ENCODE measurements at places on chromosomes 2 and 18.
A peak's percentile ranks its signal among the peaks of the same experiment; 100 is the strongest.

DNA sequence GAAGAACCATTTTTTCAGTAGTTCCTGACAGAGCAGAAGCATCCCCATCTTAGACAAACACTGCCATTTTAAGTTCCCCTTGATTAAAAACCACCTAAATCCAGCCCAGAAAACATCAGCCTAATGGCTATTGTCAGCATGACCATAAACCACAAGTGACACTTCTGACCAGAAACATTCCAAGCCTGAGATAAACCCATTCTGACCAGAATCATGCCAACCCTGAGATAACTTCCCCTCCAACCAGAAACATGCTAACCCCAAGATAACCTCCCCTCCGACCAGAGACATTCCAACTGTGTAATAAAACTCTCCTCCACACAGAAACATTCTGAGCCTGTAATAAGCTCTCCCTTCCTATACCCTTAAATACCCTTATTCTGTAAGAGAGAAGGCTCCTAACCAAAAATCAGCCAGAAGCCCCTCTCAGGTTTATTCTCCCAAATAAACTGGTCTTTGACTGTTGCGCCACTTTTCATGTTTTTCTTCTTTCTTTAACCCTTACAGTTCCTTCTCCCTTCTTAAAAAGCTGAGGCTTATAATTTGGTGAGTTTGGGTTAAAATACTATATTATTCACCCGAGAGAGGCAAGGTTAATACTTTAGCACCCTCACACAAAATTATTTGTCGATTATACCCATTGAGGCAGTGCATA lies 149.7 kb downstream of the HNMT start:
- no peak overlapping the region for H3K27ac ChIP-seq
- H3K4me3 ChIP-seq, result no peak overlapping the region
- H3K4me1 ChIP-seq, result no peaks in the 10 kb centered on the region
- H3K27me3 ChIP-seq, result no peaks in the 10 kb centered on the region
- H3K36me3 ChIP-seq, result no peaks in the 10 kb centered on the region
- DNase-seq, result no peak

DNA sequence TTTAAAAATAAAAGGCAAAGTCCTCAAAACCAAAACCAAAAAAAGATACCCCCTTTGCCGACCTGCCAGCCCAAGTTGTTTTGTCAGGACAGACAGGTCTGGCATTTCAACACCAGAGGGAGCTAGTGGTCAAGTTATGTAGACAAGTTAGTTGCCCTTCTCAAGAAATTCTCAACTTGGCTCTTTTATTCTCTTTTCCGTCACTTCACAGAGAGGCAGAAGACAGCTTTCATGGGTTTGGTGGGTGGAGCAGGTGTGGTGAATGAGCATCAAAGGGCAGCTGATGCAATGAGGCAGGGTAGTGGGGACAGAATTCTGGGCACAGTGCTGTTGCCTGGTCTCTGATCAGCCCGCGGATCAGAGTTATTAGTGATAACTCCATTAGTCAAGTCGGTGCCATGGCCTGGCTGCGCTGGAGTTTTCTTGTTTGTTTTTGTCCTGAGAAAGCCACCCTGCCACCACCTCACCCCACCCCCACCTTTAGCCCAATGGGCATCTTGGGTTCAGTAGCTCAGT lies 303.7 kb upstream of the EPAS1 start:
- H3K36me3 ChIP-seq, result no peaks in the 10 kb centered on the region
- H3K27me3 ChIP-seq, result no peaks in the 10 kb centered on the region
- H3K4me1 ChIP-seq, result peaks cover 20% of the 10 kb centered on the region
- H3K27ac ChIP-seq, result peak overlapping the region; percentile 70
- no peak overlapping the region for H3K4me3 ChIP-seq

DNA sequence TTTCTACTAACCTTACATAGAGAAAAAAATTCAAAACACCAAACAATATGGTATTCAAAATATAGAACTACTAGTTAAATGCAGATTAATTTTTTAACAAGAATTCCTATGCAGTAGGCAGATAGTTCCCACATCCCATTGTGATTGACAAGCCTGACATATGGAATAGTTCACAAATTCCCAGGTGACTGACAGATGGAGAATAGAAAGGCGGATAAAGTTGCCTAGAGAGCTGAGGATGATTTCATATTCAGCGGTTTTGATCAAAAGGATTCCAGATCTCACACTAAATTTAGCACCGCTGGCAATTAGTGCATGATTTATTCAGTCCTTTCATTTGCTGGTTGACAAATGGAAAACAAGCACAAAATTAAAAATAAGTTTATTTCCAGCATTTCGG lies 733.7 kb upstream of the POU3F3 start:
- H3K27ac ChIP-seq, result no peak overlapping the region
- H3K27me3 ChIP-seq, result no peaks in the 10 kb centered on the region
- DNase-seq, result no peak
- no peaks in the 10 kb centered on the region for H3K36me3 ChIP-seq

DNA sequence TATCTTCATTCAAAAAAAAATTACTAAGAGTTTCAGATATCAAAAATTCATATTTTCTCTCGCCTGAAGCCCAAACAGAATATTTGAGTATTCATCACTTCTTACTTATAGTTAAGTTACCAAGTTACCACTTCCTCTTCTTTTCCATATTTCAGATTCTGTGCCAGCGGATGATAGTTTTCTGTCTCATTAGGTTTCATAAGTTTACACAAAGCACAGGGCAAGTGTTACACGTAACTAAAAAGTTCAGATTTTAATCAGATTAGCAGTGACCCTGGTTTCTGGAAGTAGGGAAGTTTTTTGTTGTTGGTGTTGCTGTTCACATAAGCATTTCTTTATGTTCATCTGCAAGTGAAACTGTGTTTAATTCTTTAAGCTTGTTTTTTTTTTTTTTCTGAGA lies 10.2 kb downstream of the AFTPH start:
- no peak for DNase-seq
- H3K27me3 ChIP-seq, result no peaks in the 10 kb centered on the region
- H3K36me3 ChIP-seq, result no peaks in the 10 kb centered on the region
- no peak overlapping the region for H3K4me3 ChIP-seq

DNA sequence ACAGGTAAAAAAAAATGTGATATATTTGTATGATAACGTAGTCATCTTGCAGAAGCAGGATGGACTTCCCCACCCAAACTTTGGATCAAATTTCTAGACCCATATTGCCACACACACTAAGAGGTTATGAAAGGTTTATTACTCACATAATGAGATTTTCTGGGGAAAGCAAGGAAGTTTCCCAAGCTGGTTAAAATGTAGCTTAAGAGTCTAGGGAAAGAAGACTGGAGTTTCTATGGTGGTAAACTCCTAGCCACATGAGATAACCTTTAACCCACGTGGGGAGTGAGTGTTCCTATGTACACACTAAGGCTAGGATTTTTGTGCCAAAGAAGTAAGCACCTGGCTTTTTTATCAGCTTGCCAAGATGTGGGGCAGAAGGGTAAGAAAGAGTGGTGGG lies 335.7 kb upstream of the UBE2E3 start:
- no peaks in the 10 kb centered on the region for H3K27me3 ChIP-seq
- H3K4me1 ChIP-seq, result no peaks in the 10 kb centered on the region
- no peak overlapping the region for H3K4me3 ChIP-seq
- H3K27ac ChIP-seq, result no peak overlapping the region
- no peaks in the 10 kb centered on the region for H3K36me3 ChIP-seq

- H3K4me3 ChIP-seq, result no peak overlapping the region
- no peaks in the 10 kb centered on the region for H3K36me3 ChIP-seq
- H3K27ac ChIP-seq, result no peak overlapping the region
- no peaks in the 10 kb centered on the region for H3K4me1 ChIP-seq
- DNase-seq, result no peak
- no peaks in the 10 kb centered on the region for H3K27me3 ChIP-seq
These were observed 111.4 kb upstream of the GATA6 start for GRCh38 chr18:22057908-22058527.

DNA sequence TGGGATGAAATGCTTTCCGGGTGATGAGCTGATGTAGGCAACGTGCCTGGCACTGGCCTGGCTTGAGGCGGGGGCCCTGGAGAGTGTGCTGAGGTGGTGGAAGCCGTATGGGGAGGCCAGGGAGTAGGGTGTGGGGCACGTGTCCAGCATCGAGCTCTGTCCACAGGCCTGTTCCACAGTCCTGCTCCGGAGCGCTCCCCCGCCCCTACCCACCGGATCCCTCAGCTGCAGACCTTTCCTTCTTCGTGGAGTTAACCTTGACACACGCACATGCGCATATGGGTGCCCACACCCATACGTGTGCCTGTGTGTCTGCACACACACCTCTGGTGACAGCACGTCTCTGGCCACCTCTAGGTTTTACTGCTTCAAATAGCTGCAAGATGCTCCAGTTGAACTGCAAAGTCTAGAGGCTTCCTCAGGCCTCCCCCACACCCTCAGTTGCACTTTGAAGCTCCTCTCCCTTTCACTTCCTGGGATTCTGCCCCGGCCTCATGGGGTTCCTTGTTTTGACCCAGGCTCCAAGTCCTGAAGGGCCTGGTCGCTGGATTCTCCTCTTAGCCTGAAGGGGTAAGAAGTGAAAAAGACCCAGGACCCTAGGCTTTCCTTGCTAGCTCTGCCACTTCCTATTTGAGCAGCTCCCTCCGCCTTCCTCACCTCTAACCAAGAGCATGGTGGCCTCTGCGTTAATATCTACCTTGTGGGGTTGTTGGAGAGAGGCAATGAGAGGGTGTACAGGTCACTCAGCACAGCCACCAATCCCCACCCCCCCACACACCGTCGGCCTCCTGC lies 49.5 kb downstream of the INHBB start:
- H3K4me1 ChIP-seq, result no peaks in the 10 kb centered on the region
- H3K27ac ChIP-seq, result no peak overlapping the region
- no peaks in the 10 kb centered on the region for H3K36me3 ChIP-seq
- no peak for DNase-seq

DNA sequence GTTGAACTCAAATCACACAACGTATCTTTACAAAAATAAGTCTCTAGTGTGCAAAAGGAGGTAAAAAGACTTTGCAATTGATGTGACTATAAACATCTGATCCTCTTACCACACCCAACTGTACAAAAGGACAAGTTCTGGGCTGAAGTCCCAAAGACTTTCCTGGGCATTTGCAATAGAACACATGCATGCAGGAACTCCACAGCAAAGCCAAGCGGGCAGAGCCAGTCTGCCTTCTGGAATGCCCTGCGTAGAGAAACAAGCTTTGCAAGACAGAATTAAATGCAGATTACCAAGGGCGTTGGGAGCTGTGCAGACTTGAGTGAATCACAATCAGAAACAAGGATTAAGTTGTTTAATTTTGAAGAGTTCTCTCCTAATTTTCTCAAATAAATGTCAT lies 208.4 kb upstream of the ZNF521 start:
- H3K36me3 ChIP-seq, result no peaks in the 10 kb centered on the region
- no peak overlapping the region for H3K4me3 ChIP-seq
- H3K4me1 ChIP-seq, result no peaks in the 10 kb centered on the region
- no peak for DNase-seq
- no peaks in the 10 kb centered on the region for H3K27me3 ChIP-seq
